Thyroid gland (tissue), 4 donors: ENCODE measurements at places on chromosomes 6 and 20.

DNA sequence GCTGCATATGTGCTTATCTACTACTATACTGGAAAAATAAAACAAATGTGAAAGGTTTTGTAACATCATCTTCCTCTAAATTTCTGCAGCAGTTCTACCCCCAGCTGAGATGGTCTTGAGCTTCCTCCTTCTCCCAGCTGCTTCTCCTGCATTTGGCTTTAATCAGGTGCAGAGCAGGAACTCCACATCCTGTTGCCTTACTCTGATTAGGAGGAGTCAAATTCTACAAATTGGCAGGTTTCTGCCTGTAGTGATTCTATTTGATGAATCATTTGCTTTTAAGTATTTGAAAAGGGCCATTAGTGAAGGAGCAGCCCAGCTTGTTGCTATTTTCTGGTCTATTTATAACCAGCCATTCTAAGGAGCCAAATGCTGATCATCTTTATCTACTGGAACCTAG is 224.5 kb downstream of the GMDS start:
- H3K27me3 ChIP-seq: no peaks in the 10 kb centered on the region
- no peaks in the 10 kb centered on the region for H3K4me1 ChIP-seq

GRCh38 chr20:53760025-53760441 is 166.4 kb upstream of the ZNF217 start:
- no peaks in the 10 kb centered on the region for H3K36me3 ChIP-seq
- H3K4me3 ChIP-seq: no peak overlapping the region
- H3K27ac ChIP-seq: no peak overlapping the region
- no peak for DNase-seq
- H3K4me1 ChIP-seq: no peaks in the 10 kb centered on the region
- H3K27me3 ChIP-seq: no peaks in the 10 kb centered on the region

GRCh38 chr6:146161664-146162063 is 132.8 kb downstream of the GRM1 start:
- H3K27me3 ChIP-seq: no peaks in the 10 kb centered on the region
- no peak overlapping the region for H3K27ac ChIP-seq
- H3K36me3 ChIP-seq: no peaks in the 10 kb centered on the region
- H3K4me1 ChIP-seq: no peaks in the 10 kb centered on the region

GRCh38 chr6:152150196-152150595 is 342.7 kb downstream of the ESR1 start:
- no peak overlapping the region for H3K27ac ChIP-seq
- H3K4me3 ChIP-seq: no peak overlapping the region
- H3K4me1 ChIP-seq: no peaks in the 10 kb centered on the region
- peaks cover 80% of the 10 kb centered on the region for H3K36me3 ChIP-seq
- no peaks in the 10 kb centered on the region for H3K27me3 ChIP-seq

DNA sequence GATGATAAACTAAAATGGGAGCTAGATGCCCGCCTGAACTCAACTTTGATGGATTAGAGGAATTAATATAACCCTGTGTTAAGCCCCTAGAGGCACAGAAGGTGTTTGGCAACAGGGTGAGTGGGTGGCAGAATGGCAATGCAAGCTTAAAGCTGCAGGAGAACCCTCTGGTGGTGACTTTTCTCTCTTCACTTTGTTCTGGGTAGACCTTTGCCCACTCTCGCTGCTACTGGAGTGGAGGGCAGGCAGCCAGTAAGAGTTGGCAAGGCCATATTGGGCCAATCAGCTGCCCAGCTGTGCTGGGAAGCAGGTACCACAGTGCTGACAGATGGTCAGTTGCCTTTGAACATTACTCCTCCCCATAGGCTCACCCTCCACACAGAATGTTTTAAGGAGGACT is 468.2 kb downstream of the MMUT start:
- no peaks in the 10 kb centered on the region for H3K27me3 ChIP-seq
- H3K4me1 ChIP-seq: no peaks in the 10 kb centered on the region
- no peak overlapping the region for H3K27ac ChIP-seq
- no peak overlapping the region for H3K4me3 ChIP-seq
- DNase-seq: no peak
- H3K36me3 ChIP-seq: no peaks in the 10 kb centered on the region

DNA sequence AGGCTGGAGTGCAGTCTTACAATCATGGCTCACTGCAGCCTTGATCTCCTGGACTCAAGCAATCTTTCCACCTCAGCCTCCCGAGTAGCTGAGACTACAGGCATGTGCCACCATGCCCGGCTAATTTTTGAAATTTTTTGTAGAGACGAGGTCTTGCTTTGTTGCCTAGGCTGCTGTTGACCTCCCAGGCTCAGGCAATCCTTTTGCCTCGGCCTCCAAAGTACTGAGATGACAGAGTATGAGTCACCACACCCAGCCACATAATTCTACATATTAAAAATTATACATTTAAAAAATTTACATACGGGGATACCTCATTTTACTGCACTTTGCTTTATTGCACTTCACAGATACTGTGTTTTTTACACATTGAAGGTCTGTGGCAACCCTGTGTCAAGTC is 115.1 kb downstream of the MAN1A1 start:
- no peaks in the 10 kb centered on the region for H3K36me3 ChIP-seq
- no peak overlapping the region for H3K4me3 ChIP-seq
- H3K4me1 ChIP-seq: no peaks in the 10 kb centered on the region
- H3K27me3 ChIP-seq: no peaks in the 10 kb centered on the region
- DNase-seq: no peak

- H3K36me3 ChIP-seq: no peaks in the 10 kb centered on the region
- no peaks in the 10 kb centered on the region for H3K27me3 ChIP-seq
- no peak for DNase-seq
These were observed 27.6 kb downstream of the BCKDHB start for GRCh38 chr6:80134065-80134464.

- no peak for DNase-seq
- no peak overlapping the region for H3K4me3 ChIP-seq
- H3K27me3 ChIP-seq: no peaks in the 10 kb centered on the region
- H3K27ac ChIP-seq: no peak overlapping the region
These were observed 12.4 kb downstream of the SCML4 start for GRCh38 chr6:107811591-107812218.
